CD4-positive, alpha-beta T cell treated with Interleukin-6 for 4 hours (primary cell): ENCODE measurements at places on chromosomes 7 and 10.

DNA sequence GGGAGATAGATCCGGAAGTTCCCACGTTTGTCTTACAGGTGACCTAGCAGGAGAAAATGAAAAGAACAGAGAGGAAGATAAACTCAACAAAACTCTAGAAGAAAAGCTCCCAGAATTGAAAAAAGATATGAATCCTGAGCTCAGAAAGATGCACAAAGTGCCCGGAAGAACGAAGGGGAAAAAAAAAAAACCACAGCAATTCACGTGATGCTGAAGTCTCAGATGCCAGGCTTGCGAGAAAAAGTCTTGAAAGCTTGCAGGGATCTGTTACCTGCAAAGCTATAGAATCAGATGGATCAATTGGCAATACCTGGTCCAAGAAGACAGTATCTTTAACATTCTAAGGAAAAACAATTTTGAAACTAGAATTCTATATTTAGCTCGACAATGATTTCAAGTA, 33.5 kb downstream of the CARD11 start:
- DNase-seq = peak; percentile 18

DNA sequence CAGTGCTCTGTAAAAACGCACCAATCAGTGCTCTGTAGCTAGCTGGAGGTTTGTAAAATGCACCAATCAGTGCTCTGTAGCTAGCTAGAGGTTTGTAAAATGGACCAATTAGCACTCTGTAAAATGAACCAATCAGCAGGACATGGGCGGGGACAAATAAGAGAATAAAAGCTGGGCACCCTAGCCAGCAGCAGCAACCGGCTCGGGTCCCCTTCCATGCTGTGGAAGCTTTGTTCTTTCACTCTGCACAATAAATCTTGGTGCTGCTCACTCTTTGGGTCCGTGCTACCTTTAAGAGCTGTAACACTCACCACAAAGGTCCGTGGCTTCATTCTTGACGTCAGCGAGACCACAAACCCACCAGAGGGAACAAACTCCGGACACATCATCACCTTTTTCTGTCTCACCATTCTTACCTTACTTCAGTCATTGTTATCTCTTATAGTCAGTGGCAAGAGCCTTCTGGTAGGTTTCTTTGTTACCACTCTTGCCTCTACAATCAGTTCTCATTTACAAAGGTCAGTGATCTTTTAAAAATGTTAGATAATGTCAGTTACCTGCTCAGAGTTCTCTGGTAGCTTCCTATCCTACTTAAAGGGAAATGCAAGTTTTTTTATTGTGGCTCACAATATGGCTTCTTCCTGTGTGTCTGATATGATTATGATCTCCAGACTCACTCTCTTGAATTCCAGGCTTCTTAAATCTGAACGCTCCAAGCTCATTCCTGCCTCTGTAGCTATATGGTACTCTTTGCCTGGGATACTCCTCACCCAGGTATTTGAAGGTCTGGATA, 4.5 kb downstream of the STAM start:
- peak; percentile 60 for DNase-seq

GRCh38 chr10:113503930-113504329, 48.9 kb upstream of the HABP2 start:
- no peak for DNase-seq

DNA sequence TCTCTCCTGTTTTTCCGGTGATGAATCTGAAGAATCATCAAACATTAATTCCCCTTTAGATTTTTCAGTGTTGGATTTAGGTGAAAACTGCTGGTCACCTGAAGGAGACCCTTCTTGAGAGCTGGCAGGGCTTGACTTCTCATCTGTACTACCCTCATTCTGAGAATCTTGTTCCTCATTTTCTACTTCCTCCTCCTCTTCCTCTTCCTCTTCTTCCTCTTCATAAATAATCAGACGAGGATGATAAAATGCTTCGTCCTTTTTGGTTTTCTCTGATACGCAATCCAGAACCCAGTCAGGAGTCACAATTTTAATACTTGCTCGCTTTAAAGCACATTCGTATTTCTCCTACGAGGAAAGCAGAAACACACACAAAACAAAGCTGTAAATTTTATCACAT, 26.9 kb downstream of the PAXIP1 start:
- DNase-seq = no peak

DNA sequence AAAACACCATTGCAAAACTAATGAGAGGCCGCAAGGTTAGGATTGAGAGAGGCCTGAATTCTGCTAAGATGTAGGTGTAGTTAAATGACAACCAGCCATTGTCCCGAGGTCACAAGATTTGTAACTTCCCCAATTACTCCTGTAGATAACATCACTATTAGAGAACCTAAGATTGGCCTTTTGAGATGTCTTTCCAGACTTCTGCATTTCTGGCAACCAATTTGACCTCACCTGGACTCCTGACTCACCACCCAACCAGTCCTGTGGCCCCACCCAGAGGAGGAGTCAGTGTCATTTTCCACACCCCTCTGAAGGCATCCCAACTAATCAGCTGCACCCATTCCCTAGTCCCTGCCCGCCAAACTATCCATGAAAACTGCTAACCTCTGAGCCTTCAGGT, 115.7 kb downstream of the PRKAG2 start:
- no peak for DNase-seq

DNA sequence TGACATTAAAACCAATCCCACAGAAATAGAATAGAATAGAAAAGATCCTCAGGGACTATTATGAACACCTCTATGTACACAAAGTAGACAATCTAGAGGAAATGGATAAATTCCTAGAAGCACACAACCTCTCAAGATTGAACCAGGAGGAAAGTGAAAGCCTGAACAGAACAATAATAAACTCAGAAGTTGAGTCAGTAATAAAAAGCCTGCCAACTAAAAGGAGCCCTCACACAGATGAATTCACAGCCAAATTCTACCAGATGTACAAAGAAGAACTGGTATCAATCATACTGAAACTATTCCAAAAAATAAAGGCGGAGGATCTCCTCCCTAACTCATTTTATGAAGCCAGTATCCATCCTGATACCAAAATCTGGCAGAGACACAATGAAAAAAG, 220.3 kb upstream of the HPS1 start:
- DNase-seq = no peak

DNA sequence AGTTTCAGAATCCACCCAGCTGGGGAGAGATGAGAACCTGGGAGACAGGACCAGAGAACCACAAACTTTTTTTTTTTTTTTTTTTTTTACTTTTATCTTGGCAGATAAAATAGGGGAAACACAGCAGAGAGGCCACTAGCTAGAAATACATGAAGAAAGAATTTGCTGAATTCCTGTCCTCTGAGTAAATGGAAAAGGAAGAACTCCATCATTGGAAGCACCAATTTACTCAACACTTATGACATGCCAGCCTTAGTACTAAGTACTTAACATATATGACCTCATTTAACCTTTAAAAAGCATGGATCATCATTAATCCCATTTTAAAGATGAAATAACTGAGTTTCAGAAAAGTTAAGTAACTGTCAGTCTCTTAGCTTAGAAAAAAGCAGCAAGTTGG, 343.0 kb upstream of the NPSR1 start:
- DNase-seq = no peak

DNA sequence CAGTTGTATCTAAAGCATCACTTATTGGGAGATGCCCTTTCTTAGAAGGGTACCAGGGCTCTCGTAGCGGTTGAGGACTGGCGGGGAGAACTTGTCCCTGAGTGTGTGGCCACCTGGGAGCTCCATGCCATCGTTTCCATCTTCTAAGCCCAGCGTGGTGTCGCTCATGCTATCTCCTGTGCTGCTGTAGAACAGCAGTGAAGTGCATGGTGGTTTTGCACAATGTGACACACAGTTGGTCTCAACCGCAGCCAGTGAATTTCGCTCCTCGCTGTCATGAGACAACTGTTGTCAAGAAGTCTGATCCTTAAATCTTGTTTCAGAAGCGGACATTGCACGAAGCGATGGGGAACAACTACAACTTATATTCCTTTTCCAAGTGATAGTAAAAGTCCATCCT, 283.4 kb downstream of the GRID1 start:
- no peak for DNase-seq

DNA sequence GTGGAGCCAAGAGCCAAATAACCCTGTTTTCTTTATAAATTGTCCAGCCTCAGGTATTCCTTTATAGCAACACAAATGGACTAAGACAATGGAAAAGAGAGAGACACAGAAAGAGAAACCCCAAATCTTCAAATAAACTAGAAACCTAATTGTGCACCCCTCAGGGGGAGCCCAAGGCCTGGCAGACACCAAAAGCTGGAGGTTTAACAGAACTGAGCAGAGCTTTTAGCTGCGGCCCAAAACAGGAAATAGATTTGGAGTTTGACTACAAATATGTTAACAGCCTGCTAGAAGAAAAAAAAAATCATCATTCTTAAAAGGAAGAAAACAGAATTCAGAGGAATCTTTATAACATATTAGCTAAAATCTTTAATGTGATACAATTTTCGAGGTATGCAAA, 1135.0 kb downstream of the GATA3 start:
- no peak for DNase-seq

DNA sequence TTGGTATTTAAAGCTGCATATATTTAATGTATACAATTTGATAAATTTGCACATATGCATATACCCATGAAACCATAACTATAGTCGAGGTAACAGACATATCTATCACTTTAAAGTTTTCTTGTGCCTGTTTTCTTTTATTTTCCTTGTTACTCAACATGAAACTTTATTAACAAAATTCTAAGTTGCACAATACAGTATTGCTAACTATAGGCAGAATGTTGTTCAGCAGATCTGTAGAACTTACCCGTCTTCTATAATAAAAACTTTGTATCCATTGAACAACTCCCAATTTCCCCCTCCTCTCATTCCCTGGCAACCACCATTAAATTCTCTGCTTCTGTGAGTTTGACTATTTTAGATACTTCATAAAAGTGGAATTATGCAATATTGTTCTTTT, 404.6 kb upstream of the KCND2 start:
- no peak for DNase-seq

GRCh38 chr10:127524908-127525665, 24.0 kb upstream of the NPS start:
- no peak for DNase-seq

- DNase-seq = no peak
Observed at GRCh38 chr7:91865511-91865910, 15.0 kb downstream of the MTERF1 start.

DNA sequence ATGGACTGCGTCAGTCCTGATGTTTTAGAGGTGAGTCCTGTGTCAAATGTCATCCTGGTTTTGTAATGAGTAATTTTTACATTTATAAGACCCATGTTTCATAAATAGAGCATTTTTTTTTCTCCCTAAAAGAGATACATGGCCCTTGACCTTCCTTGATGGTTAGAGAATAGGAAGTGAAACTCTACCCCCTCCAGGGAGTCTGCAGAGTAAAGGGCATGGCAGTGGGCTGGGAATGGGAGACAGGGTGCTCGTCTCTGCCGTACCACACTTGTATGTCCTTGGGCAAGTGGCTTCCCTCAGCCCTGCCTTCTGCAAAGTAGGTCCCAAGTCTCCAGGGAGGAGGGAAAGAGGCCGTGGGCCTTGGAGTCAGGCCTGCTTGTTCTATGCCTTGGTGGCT, 63.9 kb downstream of the WDFY4 start:
- DNase-seq = no peak

- DNase-seq = no peak
Observed at GRCh38 chr7:132307465-132307864, 268.8 kb downstream of the PLXNA4 start.

DNA sequence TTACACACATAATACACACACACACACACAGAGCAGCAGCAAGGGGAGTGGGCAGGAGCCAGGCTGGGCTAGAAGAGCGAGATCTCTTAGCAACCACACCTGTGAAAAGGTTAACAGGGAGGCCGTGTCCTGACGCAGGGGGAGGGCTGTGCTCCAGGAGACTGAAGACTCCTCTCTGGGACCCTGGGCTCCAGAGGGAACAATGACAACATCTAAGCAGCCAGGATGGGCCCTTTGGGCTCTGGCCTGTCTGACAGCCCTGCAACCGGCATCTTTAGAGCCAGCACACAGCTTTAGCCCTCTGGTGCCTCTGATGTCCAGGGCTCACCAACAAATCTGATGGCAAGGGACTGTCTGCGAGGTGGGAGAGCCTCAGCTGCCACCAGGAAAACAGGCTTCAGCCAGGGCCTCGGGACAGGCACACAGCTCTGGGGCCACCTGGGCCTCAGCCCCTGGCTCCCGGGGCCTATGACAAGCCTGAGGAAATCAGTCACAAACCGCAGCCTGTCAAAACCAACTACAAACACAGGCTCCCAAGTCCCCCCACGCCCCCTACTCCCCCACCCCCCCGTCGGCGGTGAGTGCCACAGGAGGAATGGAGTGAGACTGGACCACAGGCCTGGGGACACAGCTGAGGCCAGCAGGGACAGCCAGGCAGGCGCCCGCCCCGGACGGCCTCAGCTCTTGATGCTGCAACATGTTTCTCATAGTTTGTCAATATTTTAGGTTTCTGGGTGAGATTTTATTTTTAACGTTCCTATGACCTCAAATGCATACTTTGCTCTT, 102.8 kb downstream of the TNS3 start:
- no peak for DNase-seq

DNA sequence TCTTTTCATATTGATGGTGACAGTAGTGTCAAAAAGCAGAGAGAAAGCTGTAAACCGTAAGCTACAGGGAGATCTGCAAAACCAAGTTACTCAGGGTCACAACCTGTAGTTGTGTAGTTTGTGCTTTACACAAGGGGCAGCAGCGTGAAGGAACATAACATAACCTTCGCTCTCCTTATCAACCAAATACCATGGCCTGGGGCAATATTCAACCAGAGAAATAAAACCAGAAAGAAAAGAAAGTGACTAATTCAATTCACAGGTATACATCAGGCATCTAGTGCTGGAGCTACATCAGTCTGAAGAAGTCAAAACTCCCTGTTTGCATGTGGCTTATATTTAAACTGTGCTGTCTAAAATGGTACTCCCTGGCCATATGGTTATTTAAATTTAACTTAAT, 224.3 kb downstream of the TWIST1 start:
- no peak for DNase-seq

DNA sequence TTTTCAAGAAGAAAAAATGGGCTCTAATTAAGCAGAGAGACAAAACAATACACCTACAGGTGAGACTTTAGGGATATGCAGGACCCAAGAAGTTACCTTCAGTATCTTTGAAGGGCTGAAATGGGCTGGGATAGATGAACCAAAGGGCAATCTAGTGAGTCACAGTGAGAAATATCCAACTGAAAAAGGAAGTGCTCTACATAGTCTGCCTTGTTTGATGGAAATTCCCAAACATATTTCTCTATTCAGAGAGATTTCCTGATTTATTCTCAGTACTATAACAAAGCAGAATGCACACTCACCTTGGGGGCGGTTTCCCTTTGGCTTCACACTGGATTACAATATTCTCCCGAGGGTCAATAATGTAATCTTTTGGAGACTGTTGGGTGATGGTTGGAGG, 104.1 kb upstream of the LAMB4 start:
- no peak for DNase-seq

- no peak for DNase-seq
Observed at GRCh38 chr10:95405655-95406054, 114.9 kb upstream of the PDLIM1 start.

DNA sequence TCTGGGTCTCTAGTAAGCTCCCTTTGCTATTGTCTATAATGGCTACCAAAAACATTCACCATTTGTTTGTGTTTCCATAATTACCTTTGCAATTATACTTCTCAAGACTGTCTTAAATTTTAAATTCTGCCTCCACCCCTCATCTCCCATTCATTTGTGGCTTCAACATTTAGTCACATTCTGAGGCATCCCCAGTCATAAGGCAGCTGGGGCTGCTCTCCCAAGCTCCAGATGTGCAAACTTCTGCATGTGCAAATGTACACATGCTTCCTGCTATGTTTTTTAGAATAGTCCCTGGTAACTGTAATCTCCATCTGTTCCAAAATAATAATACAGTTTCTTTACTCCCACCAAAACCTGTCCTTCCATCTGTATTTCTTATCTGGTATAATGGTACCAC, 97.3 kb downstream of the CDK6 start:
- DNase-seq = no peak

GRCh38 chr10:15792777-15793176, 67.5 kb downstream of the MINDY3 start:
- no peak for DNase-seq
